ENCODE measurements at places on chromosomes 2 and 18. TPM values are rescaled to one million over a fixed set of nuclear protein-coding genes. Genes with fewer than 3 reads are reported as not detected.

Gene LIPT1
- 4.7 TPM for total RNA-seq

Gene IL1RL1
- not detected for total RNA-seq

Gene CHST9
- 2.5 TPM for total RNA-seq

Gene C1QL2
- total RNA-seq, result 1.6 TPM
